Stimulated activated CD8-positive, alpha-beta memory T cell treated with anti-CD3 and anti-CD28 coated beads, Interleukin-2, amount 100 ng/mL, for 1 hour (primary cell): ENCODE measurements at places on chromosomes 2 and 18.

- no peak for DNase-seq
Measured at GRCh38 chr2:27077231-27077630, 1.2 kb upstream of the EMILIN1 start.

DNA sequence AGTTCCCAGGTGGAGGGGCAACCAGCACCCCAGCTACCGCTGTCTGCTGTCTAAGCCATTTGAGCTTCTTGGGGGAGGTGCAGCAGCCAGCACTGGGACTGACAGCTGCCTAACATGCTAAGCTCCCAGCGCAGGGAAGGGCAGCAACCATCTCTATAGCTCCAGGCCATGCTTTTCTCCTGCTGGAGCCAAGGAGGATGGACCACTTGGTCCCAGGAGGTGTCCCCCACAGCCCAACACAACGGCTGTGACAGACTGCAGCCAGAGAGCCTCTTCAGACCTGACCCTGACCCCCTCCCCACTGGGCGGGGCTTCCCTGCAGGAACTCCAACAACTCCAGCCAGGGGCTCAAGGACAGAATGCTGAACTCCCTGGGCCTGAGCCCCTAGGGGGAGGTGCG, 370.6 kb upstream of the REG3G start:
- no peak for DNase-seq

- DNase-seq: no peak
Measured at GRCh38 chr2:9629222-9630116, 1.3 kb downstream of the YWHAQ start.

DNA sequence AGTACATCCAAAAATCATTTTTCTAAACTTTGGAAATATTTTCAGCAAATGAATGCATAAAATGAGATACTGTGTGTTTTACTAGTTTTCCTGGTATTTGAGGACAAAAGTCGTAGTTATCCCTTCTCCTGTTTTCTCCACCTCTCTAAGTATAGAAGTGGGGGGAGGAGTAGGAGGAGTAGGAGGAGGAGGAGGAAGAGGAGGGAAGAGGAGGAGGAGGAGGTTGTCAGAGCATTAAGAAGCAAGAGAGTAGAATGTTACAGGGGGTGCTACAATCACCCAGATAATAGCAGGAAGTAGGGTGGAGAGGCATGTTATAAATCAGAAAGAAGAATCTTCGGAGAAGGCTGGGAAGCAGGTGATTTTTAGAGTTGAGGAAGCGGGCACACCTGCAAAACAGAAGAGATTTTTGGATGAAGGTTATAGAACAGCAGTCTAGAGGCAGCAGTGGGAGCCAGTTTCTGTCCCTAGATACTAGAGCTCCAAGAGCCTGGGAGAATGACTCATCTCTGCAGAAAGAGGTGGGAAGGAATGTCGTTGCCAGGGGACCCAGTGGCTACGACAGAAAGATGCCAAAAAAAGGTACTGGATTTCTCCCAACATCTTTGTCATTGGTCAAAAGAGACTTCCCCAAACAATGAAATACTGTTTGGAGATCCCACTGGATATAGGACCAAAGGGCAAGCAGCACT, 44.2 kb upstream of the AQP4 start:
- DNase-seq: no peak

GRCh38 chr2:43540021-43540779, 55.6 kb downstream of the THADA start:
- no peak for DNase-seq
